ENCODE measurements at places on chromosomes 12 and 14.
A peak's percentile ranks its signal among the peaks of the same experiment; 100 is the strongest.

- H3K27me3 ChIP-seq, result no peaks in the 10 kb centered on the region
- no peak for DNase-seq
- no peaks in the 10 kb centered on the region for H3K36me3 ChIP-seq
- H3K27ac ChIP-seq, result no peak overlapping the region
- peaks cover 2% of the 10 kb centered on the region for H3K4me1 ChIP-seq
Observed at GRCh38 chr14:64394423-64394822, 6.3 kb downstream of the MTHFD1 start.

- no peak overlapping the region for H3K27ac ChIP-seq
- H3K4me1 ChIP-seq, result no peaks in the 10 kb centered on the region
- H3K4me3 ChIP-seq, result no peak overlapping the region
- H3K27me3 ChIP-seq, result no peaks in the 10 kb centered on the region
- H3K36me3 ChIP-seq, result no peaks in the 10 kb centered on the region
Observed at GRCh38 chr12:87141091-87141490, 884.9 kb upstream of the MGAT4C start.

GRCh38 chr12:115322275-115322674 is 638.3 kb upstream of the TBX3 start:
- no peaks in the 10 kb centered on the region for H3K4me1 ChIP-seq
- H3K36me3 ChIP-seq, result no peaks in the 10 kb centered on the region
- H3K4me3 ChIP-seq, result no peak overlapping the region
- H3K27me3 ChIP-seq, result no peaks in the 10 kb centered on the region

DNA sequence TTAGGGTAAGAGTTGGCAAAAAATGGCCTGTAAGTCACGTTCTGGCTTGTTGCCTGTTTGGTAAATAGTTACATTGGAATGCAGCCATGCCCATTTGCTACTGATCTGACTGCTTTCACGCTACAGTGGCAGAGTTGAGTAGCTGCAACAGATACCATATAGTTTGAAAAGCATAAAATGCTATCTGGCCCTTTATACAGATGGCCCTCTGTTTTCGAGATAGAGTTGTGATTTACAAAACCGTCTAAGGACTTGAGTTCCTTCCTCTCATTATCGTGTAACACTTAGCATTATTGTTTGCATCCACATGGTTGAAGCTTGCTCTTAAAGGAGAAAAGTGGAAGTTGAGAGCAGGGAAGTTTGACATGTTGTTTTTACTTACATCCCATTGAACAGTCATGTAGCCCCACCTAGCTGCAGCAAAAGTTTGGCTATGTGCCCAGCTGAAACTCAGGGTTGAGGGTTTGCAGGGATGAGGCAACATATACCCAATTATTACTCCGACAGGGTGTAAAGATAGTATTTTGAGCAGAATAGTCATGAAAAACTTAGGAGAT is 11.3 kb upstream of the SCFD1 start:
- peaks cover 3% of the 10 kb centered on the region for H3K36me3 ChIP-seq
- DNase-seq, result no peak
- no peaks in the 10 kb centered on the region for H3K27me3 ChIP-seq
- no peaks in the 10 kb centered on the region for H3K4me1 ChIP-seq

DNA sequence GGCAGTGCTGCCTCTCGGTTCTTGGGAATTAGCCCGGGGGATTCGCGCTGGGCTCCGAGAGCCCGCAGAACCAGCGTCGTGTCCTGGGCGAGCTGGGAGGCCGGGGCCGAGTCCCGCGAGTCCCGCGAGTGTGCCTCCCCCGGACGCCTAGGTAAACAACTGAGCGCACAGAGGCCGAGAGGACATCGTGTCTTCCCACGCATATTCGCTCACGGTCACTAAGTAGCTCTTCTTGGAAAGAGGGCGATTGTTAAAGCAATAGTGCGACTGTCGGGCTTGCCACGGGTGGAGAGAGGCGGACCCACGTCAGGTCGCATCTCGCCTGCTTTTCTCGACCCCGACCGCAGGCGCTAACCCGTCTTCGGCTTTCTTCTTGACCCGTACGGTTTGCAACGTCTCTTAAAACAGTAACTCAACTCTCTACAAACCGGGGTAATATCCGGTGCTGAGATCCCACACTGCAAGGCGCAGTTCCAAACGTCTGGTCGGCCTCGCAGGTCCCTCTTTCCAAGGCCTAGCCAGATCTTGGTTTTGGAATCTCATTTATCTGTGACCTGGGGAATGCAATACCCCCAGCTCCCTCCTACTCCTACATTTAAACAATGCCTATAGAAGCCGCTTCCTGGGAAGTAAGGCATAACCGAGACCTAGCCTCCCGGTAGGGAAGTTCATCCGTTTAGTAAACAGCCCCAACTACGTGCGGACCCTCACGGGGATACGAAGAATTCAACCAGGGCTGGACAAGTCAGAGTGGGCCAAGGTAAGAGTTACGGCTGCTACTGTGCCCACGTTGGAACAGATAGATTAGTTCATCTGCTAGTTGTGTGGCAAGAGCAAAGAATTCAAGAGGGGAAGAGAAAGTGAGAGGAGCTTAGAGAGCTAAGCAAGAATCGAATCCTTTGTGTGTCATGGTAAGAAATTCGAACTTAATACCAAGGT is 736 bp upstream of the PHLDA1 start:
- H3K4me3 ChIP-seq, result peak overlapping the region; percentile 96
- no peaks in the 10 kb centered on the region for H3K27me3 ChIP-seq
- peak overlapping the region; percentile 99 for H3K27ac ChIP-seq
- peaks cover 14% of the 10 kb centered on the region for H3K4me1 ChIP-seq
- H3K36me3 ChIP-seq, result no peaks in the 10 kb centered on the region

GRCh38 chr12:21992823-21993222 is 51.6 kb upstream of the ABCC9 start:
- DNase-seq, result no peak
- H3K4me1 ChIP-seq, result no peaks in the 10 kb centered on the region
- H3K36me3 ChIP-seq, result no peaks in the 10 kb centered on the region
- no peaks in the 10 kb centered on the region for H3K27me3 ChIP-seq
- H3K4me3 ChIP-seq, result no peak overlapping the region

Measured in spinal cord (tissue), 10 donors.